ENCODE measurements at places on chromosomes 12 and 14. TPM values are rescaled to one million over a fixed set of nuclear protein-coding genes. Genes with fewer than 3 reads are reported as not detected.

The DPPA3 gene
- not detected for total RNA-seq

The E2F7 gene
- 26.7 TPM for total RNA-seq

The FGD4 gene
- 21.5 TPM for total RNA-seq

The MANSC4 gene
- not detected for total RNA-seq

The ANKRD9 gene
- 35.9 TPM for total RNA-seq

The KRT3 gene
- total RNA-seq = not detected

The APAF1 gene
- 28.4 TPM for total RNA-seq

The NKX2-1 gene
- not detected for total RNA-seq

The AMN gene
- total RNA-seq = 6.7 TPM

The LBHD2 gene
- 0.99 TPM for total RNA-seq

The CLEC2A gene
- not detected for total RNA-seq

The KCNJ8 gene
- not detected for total RNA-seq

The ZDHHC22 gene
- total RNA-seq = 0.60 TPM

The MSI1 gene
- total RNA-seq = 8.8 TPM

The DNAJC22 gene
- 1.9 TPM for total RNA-seq

The ARHGAP9 gene
- 0.52 TPM for total RNA-seq

The OGFOD2 gene
- total RNA-seq = 18.2 TPM

The PMCH gene
- not detected for total RNA-seq

The CEBPE gene
- not detected for total RNA-seq

The PRICKLE1 gene
- total RNA-seq = 0.70 TPM

The PTCSC3 gene
- total RNA-seq = not detected

The GALNT9 gene
- 7.4 TPM for total RNA-seq

The ABHD12B gene
- total RNA-seq = 0.37 TPM

The OR4E2 gene
- total RNA-seq = 10.8 TPM

The DENR gene
- 116 TPM for total RNA-seq

The LTB4R gene
- 8.9 TPM for total RNA-seq

The FANCM gene
- total RNA-seq = 20.8 TPM

The CPNE6 gene
- not detected for total RNA-seq

The HOXC6 gene
- 20.8 TPM for total RNA-seq

The GLT8D2 gene
- total RNA-seq = not detected

The PRH2 gene
- not detected for total RNA-seq

The RPGRIP1 gene
- total RNA-seq = 0.86 TPM

The AMIGO2 gene
- total RNA-seq = 10.9 TPM

The ADAM21 gene
- not detected for total RNA-seq

The RPS6KA5 gene
- 7.9 TPM for total RNA-seq

The BDKRB2 gene
- 0.21 TPM for total RNA-seq

The PIK3C2G gene
- not detected for total RNA-seq

The IL31 gene
- total RNA-seq = not detected

The PHLDA1 gene
- total RNA-seq = 3.4 TPM

The RNF34 gene
- 54.6 TPM for total RNA-seq

The TMEM132C gene
- not detected for total RNA-seq

The GPD1 gene
- 0.58 TPM for total RNA-seq
